Naive thymus-derived CD4-positive, alpha-beta T cell (primary cell): ENCODE measurements at places on chromosomes 11 and 22.

DNA sequence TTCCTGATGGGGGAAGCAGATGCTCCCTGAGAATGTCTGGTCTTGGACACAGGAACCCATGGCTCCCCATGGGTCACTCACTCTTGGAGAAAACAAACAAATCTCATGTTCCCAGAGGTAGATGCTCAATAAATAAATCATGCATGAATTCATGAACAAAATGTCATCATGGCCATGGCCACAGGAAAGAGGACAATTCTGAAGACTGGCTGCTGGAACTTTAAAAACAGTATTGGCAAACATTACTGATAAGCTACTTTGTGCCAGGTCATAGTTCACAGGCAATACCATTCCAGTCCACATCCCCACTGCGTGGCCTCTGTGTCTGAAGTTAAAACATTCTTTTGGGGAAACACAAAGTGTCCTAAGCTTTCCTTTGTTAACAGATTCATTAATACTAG is 9.2 kb upstream of the SMIM35 start:
- DNase-seq = no peak

DNA sequence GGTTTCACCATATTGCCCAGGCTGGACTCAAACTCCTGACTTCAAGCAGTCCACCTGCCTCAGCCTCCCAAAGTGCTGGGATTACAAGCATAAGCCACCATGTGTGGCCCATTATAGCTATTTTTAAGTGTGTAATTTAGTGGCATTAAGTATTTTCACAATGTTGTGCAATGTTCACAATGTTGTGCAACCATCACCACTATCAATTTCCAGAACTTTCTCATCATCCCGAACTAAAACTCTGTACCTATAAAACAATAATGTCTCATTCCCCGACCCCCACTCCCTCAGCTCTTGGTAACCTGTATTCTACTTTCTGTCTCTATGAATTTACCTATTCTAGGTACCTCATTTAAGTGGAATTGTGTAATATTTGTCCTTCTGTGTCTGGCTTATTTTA is 7.5 kb downstream of the CFAP68 start:
- DNase-seq = no peak

- DNase-seq = no peak
Measured at GRCh38 chr11:44502506-44502905, 63.0 kb upstream of the CD82 start.

- peak; percentile 19 for DNase-seq
Measured at GRCh38 chr11:122863704-122864326, 18.7 kb upstream of the JHY start.

DNA sequence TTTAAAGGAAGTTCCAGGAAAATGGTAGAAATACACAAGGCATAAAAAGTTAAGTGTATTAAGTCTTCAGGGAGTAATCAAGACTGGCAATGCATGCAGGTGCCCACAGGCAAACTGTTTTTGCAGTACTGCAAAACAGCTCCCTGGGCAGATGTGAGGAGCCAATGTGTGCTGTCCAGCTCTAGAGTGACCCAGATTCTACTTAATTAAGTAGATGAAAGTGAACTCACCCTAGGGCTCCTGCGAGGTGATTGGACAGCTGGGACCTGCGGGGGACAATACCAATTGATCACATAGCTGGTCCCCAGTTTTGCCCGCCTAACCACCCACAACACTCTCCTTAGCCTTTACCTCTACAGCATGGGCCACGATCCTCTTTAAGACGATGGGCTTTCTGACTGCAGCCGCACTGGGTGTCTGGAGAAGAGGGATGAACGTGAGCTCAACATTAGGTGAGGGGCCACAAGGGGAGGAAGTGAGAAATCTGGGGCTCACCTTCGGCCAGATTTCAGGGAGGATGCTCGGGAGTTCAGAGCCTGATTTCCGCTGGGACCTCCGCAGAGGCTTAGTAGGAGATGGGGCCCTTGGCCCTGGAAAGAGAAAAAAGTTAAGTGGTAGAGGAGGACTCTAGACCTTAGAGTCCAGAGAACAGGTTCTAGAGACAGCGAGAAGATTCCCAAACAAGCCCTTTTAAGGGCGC is 556 bp downstream of the CDCA5 start:
- DNase-seq = no peak
